Ureter (tissue), 1 donor: ENCODE measurements at places on chromosomes 2 and 18. TPM values are rescaled to one million over a fixed set of nuclear protein-coding genes. Genes with fewer than 3 reads are reported as not detected.

The KCNIP3 gene
- total RNA-seq = 6.2 TPM

GRCh38 chr2:9287400-9288045 lies 80.9 kb downstream of the ASAP2 start:
- no peak for DNase-seq

The CFC1 gene
- total RNA-seq = not detected

GRCh38 chr2:96916156-96916630 lies 46.3 kb upstream of the SEMA4C start:
- DNase-seq = no peak

The CMPK2 gene
- total RNA-seq = 7.5 TPM

DNA sequence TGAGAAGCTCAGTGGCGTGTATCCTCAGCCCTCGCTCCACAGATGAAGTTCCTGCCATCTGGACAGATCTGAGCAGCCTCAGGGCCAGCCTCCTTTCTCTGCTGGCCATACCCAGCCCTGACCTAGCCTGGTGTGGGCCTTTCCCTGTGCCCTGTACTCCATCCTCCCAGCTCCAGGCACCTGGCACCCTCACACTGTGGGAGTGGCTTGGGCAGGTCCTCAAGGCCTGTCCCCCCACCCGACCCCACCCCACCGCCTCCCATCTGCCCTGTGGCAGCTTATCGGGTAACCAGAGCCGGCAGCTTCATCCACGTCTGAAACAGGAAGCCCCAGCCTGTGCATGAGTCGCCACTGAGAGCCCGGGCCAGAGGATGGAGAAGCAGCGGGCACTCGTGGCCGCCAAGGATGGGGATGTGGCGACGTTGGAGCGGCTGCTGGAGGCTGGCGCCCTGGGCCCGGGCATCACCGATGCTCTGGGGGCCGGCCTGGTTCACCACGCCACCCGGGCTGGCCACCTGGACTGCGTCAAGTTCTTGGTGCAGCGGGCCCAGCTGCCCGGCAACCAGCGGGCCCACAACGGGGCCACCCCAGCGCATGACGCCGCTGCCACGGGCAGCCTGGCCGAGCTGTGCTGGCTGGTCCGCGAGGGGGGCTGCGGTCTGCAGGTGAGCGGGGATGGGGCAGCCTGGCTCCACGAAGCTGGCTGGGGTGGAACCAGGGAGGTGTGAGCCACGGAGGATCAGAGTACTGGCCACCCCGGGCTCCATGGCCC lies at the start of gene ESPNL:
Gene ESPNL (plus strand): TSS at position 292 of the 772 bp plus-strand sequence. CDS start 80 bp downstream, at position 372.
- DNase-seq = peak; percentile 34

The SPHKAP gene
- total RNA-seq = not detected

- DNase-seq = no peak
Measured at GRCh38 chr2:219886615-219887014, 259.2 kb downstream of the SLC4A3 start.

The SLC16A14 gene
- 9.2 TPM for total RNA-seq

- DNase-seq = peak; percentile 44
Measured at GRCh38 chr2:123993728-123994323, 31.3 kb upstream of the CNTNAP5 start.

The FBXO41 gene
- total RNA-seq = 6.6 TPM

GRCh38 chr2:120850551-120850950 lies 114.9 kb downstream of the GLI2 start:
- DNase-seq = no peak

GRCh38 chr2:31109633-31110192 lies 28.5 kb downstream of the GALNT14 start:
- no peak for DNase-seq

DNA sequence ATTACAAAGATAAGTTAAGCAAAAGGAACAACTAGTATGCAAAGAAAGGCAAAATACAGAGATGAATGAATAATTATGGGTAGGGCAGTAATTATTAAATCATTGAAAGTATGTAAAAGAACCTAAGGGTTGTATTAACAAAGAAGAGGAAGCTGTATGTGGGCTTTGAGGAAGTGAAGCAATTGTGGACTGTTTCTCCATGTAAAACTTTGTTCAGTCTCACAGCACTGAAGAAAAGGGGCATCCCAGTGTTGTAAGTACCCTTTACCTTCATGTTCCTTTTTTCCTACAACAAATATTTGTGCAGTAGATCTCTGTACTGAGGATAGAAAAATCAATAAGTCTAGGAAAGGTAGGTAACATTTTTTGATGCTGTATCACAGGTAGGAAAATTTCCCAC lies 388.7 kb upstream of the NRP2 start:
- no peak for DNase-seq

DNA sequence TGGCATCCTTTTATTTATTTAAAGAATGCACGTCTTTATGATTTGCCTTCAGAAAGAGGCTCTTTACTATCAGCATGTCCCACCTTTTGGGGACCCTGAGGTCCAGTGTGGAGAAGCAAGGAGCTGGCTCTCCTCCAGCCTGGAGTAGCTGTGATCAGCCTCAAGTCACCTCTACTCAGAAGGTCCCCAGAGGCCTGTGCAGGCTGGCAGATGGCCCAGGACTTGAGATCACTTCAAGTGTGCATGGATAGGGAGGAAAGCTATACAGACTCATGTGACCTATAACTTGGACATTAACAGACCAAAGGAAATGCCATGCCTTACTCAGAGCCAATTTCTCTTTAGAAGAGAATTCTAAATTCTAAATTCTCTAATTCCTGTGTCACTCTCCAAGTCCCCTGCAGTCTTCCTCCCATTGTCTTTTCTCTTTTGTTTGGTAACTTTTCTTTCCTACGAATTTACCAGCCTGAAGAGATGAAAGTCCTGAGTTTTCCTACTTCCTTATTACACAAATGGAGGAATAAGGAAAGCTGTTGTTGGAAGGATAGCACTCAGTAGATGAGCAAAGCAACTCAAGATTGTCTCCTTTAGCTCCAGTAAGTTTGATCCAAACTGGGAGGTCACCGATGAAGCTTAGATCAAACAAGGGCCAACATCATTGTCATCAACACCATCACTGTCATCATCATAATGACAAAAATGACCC lies 163.9 kb downstream of the GFPT1 start:
- no peak for DNase-seq

DNA sequence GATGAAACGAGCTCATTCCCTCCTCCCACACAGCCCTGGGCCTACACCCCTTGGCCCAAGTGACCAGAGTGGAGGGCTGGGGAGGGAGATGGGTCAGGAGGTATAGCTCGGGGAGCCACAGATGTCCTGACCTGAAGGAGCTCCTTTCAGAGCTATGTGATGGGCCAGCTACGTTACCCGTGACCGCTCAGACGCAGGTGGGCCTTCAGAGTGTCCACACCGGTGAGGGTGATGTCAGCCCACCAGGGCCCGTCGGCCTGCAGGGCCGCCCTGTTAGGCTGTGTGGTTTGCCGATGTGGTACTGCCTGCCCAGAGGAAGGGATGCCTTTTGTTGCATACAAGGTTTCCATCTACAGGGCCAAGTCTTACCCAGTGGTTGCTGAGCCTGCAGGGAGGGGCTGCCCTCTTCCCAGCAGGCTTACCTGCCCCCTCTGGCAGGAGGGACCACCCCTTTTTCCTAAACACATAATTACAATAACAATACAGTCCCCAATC lies 41.8 kb upstream of the FOSL2 start:
- DNase-seq = no peak

GRCh38 chr2:5164776-5165525 lies 527.2 kb upstream of the SOX11 start:
- DNase-seq = no peak

DNA sequence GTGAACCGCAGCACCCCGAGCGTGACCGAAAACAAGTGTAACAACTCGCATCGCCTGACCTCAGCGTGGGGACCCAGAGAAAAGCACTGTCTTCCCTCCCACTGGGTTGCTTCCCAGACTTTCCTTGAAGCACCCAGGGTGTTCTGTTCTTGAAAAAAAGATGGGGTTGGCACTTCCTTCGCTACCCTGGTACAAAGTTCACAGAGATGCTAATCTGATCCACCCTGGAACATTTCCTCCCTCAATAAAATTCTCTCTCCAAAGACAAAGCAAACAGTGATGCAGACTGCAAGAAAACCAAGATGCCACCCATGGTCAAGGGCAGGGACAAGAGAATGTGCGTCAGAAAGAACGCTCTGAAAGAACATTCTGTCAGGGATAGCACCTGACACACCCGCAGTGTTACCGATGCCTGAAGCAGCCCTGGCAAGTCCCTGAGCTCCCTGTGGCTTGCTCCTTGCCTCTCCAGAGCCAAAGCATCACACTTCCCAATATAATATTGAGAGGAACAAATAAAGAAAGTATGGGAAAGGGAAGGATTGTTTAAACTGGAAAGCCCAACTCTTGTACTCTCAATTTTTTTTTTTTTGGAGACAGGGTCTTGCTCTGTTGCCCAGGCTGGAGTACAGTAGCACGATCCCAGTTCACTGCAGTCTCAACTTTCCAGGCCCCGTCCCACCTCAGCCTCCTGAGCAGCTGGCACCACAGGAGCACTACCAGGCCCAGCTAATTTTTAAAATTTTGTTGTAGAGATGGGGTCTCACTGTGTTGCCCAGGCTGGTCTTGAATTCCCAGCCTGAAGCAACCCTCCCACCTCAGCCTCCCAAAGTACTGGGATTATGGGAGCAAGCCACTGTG lies 70.7 kb downstream of the TBC1D8 start:
- DNase-seq = peak; percentile 46

- no peak for DNase-seq
Measured at GRCh38 chr18:56563568-56563967, 74.8 kb downstream of the TXNL1 start.

The RPS27A gene
- total RNA-seq = 944 TPM

The SFT2D3 gene
- total RNA-seq = 7.3 TPM

The ABCB11 gene
- 0.18 TPM for total RNA-seq

The NPHP1 gene
- total RNA-seq = 10.2 TPM

GRCh38 chr2:56088411-56088810 lies 95.4 kb upstream of the CCDC85A start:
- no peak for DNase-seq

The CYRIA gene
- 17.4 TPM for total RNA-seq

DNA sequence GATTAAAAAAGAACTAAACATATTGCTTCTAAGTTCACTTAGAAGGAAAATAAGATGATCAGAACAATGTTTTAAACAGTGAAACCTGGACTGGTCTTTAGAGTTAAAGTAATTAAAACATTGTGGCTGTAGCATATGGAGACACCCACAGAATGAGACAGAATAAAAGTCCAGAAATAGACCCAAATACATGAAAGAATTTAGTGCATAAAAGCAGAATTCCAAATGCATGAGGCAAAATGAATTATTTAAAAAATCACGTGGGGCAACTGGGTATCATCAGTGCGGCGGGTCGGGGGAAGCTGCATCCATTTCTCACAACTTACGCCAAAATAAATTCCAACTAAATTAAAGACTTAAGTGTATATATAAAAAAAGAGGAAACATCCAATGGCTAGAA lies 12.1 kb downstream of the RNF149 start:
- no peak for DNase-seq

GRCh38 chr2:219967247-219968245 lies 340.1 kb downstream of the SLC4A3 start:
- DNase-seq = no peak

The CRYBA2 gene
- not detected for total RNA-seq

DNA sequence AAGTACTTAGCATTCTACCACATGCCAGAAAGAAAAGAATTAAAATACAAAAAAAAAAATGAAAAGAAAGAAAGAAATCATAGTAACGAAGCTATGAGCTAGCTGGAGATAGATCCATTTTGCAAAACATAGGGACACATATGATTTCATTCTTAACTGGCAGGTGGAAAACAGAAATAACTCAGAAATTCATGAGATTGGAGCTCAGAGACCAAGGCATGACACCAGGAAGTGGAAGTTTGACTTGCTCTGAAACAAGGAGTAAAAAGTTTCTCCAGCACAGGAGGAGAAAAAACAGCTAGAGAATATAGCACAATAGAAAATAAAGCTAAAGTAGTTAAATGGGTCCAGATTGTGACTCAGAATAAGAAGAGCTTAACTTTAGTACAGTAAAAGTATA lies 278.1 kb downstream of the ZEB2 start:
- no peak for DNase-seq

DNA sequence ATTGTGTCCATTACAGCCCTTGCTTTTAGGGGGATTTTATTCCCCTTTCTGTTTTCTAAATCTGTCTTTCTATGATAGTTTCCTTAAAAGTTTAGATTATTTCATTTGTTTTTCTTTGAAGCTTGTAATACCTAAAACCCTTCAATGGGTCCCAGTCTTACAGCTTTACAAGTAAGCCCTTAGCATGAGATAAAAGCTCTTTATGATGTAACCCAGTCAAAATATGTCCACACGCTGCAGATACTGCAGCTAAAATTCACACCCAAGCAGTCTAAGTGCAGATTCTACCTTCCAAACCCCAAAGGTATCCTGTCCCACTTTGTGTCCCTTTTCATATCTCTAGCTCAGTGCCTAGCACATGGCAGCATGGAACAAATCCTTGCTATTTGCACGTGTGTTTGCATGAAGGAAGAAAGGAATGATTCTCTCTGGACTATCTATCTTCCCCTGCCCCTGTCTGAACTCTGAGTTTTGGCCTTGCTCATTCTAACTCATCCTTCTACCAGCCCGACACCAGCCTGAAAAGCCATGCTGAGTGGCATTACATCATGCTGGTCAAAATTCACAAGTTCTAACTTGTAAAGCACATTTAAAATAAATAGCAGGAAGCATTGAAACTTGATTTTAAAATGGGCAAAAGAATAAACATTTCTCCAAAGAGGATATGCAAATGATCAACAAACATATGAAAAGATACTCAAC lies 623.2 kb downstream of the IRS1 start:
- DNase-seq = no peak

The CRIM1 gene
- total RNA-seq = 95.0 TPM

DNA sequence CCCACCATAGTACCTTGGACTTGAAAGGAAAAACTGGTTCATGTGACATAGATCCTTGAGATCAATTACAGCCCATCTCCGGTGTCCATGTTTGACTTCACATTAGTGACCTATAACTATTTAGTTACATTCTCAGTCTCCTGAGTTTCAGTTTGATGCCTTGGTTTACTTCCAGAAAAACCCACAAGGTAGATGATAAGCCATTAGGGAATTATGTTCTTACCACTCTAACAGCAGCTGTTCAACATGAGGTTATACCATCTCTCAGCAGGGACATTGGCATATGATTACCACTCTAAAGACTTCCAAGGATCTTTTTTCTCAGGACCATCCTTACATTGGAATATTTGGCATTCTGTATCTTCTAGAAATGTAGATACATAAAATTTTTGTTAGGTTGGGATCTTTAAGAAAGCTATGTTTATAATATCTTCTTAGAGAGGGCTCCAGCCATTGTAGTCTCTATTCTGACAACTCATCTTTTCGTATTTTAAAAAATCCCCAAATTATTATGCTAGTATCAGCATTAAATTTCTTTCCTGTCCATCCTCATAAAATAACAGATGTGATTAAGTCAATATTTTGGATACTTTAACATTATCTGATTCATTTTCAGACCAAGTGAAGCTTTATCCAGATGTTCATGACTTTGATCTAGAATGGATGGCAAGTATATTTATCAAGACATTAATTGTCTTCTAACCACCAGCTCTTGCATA lies 258.9 kb downstream of the RDH14 start:
- DNase-seq = no peak

DNA sequence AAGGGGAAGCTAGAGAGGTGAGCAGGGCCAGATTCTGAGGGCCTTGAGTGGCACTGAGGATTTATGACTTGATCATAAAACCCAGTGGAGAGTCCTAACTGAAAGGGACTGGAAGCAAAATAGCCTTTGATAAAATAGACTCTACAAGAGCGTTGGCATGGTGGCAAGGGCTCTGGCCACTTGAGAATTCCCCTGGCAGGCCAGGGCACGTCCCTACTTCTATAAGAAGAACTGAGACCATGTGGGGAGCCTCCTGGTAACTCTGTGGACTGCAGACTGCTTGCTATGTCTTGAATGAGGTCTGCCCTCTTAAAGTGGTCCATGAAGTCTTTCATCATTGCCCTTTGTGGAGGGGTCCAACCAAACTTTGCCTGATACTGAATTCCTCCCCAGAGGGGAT lies 324.8 kb downstream of the ALK start:
- no peak for DNase-seq

The CTNNA2 gene
- not detected for total RNA-seq

The UCN gene
- total RNA-seq = 0.68 TPM
